ENCODE measurements at places on chromosomes 13 and 19.

DNA sequence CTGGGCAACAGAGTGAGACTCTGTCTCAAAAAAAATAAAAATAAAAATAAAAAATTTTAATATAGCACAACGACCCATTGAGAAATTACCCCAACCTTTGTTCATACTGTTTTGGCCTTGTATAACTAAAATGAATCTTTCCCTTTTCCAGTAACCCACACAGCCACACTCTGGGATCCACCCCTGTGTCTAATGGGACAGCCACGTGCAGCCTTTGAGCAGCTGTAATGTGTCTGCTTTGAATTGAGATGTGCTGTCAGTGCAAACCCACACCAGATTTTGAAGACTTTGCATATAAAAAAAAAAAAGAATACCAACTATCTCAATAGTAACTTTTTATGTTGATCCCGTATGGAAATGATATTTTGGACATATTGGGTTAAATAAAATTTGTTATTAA, 112.7 kb upstream of the UBL3 start:
- DNase-seq: no peak

DNA sequence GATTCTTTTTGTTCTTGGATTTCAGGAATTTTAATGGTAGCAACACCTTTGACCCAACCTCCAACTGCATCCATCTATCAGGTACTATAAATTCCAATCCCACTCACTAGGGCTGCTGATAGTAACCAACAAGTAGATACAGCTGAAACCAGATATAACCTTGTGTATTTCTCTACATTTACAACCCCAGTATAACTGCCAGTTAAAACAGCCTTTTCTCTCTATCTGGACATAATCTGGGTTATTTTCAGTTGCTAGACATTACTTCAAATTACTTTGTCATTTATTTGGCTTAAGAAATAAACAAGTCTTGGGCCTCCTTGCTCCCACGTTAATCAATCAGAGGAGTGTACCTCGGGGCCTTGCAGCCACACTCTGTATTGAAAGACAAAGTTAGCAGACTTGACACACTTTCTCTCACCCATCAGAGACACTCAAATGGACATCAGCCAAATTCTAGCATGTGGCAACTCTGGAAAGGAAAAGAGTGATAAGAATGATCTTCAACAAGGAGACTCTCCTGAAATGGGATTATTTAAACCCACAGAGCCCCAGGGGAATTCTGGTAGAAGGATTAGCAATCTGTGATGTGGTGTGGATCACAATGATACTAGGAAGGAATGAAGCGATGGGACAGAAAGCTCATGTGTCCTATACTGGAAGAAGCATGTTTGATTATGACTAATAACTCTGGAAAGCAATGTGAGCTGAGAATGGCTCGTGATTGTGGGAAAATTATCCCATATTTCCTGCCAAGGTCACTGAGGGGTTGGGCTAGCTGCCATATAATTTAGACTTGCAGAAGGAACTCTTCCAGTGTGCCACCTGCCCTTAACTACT, 157.5 kb downstream of the FLT1 start:
- DNase-seq: peak; percentile 75

- no peak for DNase-seq
These were observed 35.2 kb upstream of the WDFY2 start for GRCh38 chr13:51549050-51549449.

- DNase-seq: no peak
These were observed 47.5 kb downstream of the GAS6 start for GRCh38 chr13:113816254-113816929.

- no peak for DNase-seq
These were observed 288.5 kb downstream of the IRS2 start for GRCh38 chr13:109497917-109498316.

DNA sequence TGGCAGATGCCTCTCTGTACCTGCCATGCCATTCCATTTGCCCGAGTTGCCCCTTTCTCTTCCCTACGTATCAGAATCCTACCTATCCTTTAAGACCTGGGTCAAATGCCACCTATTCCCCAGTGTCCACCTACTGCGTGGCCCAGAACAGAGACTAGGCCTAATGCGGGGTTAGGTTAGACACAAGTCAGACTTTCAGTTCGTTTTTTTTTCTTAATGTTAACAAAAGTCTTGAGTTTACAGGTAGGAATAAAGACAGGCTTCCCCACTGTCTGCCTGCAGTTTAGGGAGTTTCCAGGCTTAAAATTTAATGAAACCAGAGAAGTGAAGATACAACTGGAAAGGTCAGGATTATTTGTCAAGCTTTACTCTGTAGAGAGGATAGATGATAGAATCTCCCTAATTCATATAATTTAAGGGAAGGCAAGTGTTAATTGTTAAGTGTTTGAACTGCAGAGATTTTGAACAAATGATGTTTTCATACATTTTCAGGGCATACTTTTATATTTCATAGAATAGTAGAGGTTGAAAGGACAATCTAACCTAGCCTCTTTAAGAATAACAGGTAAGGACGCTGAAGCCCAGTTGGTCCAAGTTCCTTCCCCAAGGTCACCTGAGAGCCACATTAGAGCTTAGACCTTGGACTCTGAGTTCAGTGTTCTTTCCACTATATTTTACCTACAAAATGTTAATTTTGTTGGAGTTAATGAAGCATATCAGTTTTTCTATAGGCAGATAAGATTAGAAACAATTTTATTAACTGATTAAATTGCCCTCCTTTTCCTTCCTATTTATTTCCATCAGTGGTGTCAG, 35.8 kb downstream of the FRY start:
- no peak for DNase-seq

- DNase-seq: peak; percentile 4
These were observed 9.1 kb upstream of the LILRB5 start for GRCh38 chr19:54266133-54266532.

GRCh38 chr13:40377783-40378182, 288.7 kb downstream of the FOXO1 start:
- peak; percentile 23 for DNase-seq

DNA sequence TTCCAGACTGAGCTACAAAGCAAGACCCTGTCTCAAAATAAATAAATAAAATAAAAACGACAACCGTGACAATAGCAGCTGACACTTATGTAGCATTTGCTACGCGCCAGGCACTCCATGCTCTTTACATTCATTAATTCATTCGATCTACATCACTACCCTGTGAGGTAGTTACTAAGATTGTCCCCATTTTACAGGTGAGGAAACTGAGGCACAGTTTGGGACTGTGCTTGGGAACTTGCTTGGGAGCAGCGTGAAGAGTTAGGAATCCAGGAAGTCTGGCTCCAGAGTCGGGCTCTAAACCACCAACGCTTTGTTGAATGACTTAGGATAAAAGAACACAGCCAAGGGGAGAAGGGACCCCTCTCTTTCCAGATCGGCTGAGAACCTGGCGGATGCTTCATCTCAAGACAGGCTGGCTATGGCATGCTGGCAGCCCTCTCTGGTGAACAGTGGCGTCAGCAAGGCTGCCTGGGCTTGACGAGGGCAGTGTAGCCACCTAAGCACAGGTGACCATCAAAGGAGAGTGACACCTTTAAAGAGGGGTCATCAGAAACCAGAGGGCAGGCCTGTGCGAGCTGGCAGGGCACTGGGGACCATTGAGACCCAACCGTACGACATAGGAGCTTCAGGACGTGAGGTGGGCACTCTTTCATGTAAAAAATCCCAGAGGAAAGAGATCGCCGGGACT, 591 bp downstream of the DOHH start:
- no peak for DNase-seq

DNA sequence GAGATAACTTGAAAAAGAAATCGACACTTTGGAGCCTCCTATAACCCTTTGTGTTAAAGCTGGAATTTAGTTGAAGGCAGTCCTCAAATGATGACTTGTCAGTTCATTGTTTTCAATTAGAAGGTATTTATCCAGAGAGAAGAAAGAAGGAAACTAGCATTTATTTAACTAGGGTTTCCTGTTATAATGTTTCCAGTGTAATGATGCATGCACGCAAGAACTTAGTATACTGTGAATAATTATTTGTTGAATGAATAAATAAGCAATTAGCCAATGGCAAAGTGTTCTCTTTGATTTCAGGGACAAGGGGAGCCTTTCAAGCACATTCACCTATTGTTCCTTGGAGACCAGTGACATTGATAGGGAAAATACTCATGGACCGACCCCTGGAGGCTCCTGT, 307.4 kb downstream of the KLF5 start:
- no peak for DNase-seq

DNA sequence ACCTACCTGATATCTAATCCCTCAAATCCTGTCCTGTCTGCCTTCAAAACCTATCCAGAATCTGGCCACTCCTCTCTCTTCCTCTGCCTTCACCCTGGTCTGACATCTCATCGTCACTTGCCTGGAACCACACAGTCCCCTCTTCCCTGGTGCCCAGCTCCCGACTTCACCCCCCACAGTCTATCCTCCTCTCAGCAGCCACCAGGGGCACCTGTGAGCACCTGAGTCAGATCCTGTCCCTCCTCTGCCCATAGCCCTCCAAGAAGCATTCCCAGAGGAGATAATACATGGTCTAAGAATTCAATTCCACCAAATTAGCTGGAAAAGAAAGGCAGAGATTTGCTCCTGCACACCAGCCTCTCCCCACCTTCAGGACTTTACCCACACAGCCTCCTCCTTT, 48.9 kb downstream of the ZNRF4 start:
- DNase-seq: no peak

DNA sequence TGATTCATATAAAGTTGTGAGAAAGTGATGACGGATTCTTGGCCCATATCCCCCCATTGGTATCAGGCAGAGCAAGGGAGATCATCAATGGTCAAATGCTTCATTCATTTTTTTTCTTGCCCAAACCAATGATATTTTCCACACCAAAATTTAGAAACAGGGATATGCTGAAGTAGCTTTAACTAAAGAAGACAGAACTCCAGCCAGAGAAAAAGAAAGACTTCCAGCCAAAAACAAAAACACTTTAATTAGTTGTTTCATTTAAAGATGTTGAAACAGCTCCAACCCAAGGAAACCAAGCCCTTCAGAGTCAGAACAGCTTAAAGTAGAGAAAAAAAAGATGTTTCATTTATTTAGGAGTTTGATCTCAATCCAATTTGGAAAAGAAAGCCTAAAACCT, 358.9 kb upstream of the NBEA start:
- no peak for DNase-seq

DNA sequence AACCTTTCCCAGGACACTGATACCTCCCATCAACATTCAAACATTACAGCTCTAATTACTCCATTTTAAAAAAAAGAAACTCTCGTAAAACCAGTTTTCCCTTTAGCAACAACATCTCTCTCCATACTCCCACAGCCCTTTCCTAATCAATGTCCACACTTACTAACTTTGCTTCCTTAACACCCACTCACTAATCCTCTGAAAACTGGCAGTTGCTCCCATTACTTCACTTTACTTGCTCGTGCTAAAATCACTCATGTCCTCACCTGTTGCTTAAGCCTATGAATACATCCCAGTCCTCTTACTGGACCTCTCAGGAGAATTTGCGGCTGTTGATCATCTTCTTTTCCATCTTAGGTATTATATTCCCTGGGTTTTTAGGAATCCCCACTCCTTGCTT, 44.8 kb downstream of the RBM26 start:
- DNase-seq: no peak

- no peak for DNase-seq
These were observed 496 bp downstream of the ZNF574 start for GRCh38 chr19:42076380-42076944.

- DNase-seq: no peak
These were observed 927 bp downstream of the COL4A2 start for GRCh38 chr13:110307767-110308655.

- peak; percentile 78 for DNase-seq
These were observed 661 bp upstream of the PRR12 start for GRCh38 chr19:49590071-49590970.

GRCh38 chr13:76160961-76161925, 525.1 kb downstream of the LMO7 start:
- no peak for DNase-seq

DNA sequence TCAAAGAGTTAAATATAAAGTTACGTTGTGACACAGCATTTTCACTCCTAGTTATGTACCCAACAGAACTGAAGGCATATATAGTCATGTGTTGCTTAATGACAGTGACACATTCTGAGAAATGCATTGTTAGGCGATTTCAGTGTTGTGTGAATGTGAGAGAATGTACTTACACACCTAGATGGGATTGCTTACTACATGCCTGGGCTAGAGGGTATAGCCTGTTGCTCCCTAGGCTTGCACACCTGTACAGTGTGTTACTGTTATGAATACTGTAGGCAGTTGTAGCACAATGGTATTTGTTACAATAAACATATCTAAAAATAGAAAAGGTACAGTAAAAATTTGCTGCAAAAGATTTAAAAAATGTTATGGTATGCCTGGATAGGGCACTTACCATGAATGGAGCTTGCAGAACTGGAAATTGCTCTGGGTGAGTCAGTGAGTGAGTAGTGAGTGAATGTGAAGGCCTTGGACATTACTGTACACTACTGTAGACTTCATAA, 89.2 kb downstream of the DHRS12 start:
- no peak for DNase-seq

- DNase-seq: no peak
These were observed 306.8 kb downstream of the KCNRG start for GRCh38 chr13:50322006-50322405.

- peak; percentile 11 for DNase-seq
These were observed 516.0 kb downstream of the DCT start for GRCh38 chr13:93963266-93964145.

- DNase-seq: no peak
These were observed 558 bp upstream of the PPAN start for GRCh38 chr19:10105509-10106099.

DNA sequence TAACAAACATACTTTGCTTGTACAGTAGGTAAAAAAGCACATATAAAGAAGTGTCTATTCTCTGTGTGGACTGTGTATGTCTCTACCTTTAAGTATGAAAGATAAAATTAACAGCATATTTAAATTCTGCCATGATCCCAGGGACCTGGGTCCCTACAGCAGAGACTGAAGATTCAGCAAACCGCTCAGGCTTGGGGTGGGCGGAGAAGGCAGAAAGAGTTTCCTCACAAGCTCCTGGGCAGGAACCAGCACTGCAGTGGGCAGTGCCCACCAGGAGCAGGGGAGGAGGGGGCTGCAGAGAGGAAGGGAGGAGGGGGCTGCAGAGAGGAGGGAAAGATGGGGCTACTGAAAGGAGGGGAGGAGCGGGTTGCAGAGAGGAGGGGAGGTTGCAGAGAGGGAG, 44.6 kb upstream of the GRTP1 start:
- DNase-seq: no peak

DNA sequence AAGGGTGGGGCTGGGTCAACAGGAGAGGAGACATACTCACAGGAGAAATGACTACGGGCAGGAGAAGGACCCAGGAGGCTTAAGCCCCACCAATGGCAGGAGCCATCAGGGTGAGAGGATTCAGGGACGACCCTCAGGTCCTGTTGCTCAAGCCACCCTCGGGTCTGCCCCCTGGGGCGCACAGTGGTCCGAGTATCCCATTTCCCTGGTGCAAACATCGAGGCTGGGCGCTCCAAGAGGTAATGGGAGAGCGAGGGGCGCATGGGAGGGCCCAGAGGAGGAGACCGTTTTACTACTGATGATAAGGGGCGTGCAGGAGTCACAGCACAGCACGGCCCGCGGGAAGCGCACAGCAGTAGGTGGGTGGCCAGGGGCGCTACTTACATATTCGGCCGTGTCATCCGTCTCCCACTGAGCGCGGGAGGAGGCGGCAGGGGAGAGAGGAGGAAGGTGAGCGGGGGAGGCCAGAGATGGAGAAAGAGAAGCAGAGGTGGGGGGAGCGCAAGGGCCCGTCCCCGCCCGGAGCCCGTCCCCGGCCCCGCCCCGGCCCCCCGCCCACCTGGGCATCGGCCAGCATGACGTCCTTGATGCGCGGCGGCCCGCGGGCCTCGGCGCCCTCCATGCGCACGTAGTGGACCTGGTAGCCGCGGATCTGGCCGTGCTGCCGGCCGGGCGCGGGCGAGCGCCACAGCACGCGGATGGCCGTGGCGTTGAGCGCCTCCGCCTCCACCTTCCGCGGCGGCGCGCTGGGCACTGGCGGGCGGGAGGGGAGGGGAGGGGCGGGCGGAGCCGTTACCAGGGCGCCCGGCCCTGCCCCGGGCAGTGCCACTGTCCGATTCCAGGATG, 111.5 kb downstream of the PTPRS start:
- no peak for DNase-seq
